ENCODE measurements at places on chromosomes 5 and 9.

DNA sequence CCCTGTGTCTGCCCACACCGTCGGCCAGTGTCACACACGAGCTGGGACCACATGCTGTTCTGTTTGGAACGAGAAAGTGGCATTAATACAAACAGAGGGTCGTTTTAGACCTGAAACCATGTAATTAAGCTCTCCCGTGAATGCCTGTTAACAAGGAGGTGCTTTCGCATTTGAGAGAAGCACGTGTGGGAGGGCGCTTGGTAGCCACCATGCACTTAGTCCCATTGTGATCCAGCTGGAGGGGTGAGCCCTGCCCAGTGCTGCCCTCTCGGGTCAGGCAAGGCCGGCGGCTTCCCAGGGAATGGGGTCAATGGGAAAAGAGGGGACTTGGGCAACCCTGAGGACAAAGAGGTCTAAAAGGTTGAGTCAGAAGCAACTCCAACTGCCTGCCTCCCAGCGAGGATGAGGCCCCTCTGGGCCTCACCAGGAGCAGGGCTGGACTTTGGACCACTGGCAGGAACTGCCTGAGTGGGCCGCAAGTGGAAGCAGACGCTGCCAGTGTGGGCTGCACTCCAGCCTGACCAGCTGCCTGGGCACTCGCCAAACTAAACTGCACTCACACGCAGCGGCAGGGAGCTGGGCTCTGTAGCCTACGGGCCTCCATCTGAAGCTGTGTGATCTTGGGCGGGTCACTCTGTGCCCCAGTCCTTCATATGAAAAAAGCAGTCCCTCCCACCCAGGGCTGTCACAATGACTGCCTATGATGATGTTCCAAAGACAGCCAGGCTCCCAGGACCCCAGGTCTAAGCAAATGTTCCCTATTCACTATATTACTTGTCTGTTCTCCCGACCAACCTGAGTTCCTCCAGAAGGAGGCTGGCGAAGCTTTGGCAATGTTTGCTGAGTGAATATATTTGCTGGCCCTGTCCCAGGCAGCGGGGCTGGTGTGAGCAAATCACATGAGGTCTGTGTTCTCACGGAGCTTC is 195.7 kb downstream of the CDK5RAP2 start:
- DNase-seq: no peak

GRCh38 chr9:99720455-99721050 is 101.1 kb upstream of the NR4A3 start:
- DNase-seq: no peak

DNA sequence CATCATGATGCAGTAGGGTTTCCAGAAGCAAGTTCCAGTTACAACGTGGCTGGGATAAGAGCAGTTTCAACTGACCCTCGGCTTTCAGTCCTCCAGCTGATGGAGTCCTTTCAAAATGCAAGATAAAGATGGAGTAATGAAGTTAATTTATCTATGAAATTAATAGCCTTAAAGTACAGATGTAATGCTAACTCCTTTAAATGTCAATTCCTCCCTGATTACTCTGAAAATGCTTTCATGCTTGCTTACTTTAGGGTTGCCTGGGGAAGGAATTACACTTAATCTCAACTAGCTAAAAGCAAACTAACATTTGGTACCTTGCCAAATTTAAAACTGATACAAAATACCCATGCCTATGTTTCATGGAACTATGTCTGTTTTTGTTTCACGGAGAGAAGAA is 178.4 kb downstream of the KIAA0825 start:
- DNase-seq: no peak

DNA sequence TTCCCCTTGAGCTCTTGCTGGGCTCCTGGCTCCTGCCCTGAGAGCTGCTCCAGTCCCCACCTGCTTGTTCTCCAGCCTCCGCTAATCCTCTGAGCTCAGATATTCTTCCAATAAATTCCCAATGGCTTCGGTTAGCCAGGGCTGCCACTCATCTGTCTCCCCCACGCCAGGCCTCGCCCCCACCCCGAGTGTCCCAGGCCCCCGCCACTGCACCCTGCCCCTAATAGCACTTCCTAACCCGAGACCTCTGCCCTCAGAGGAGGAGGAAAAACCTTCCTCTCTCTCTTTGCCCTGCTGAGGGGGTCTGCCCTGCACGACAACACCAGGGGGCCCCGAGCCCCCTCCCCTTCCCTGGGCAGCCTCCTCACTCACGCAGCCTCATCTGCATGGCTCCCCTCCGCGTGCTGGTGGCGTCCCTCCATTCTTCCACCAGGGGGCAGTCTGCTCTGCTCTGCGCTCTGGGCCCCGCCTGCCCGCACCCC is 5.4 kb upstream of the LCN15 start:
- no peak for DNase-seq

GRCh38 chr5:88881571-88881971 is 1.4 kb downstream of the MEF2C start:
- no peak for DNase-seq

DNA sequence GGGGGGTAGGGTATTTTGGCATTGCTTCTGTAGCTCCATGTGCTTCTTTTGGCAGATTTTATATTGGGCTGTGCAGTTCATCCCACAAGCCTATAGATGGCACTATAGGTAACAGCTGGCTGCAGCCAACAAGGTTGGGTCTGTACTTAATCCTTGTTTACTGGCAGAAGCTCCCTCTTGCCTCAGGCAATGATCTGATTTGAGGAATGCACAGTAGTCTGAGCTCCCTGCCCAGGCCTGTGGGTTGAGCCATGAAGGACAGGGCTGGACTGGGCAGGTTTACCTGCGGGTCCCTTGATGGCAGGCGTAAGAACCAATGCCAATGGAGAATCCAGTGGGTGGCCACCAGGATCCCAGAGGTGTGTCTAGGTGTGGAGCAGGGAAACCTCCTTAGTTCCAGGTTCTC is 11.7 kb upstream of the OR1J2 start:
- DNase-seq: peak; percentile 75

- DNase-seq: no peak
Measured at GRCh38 chr9:83062651-83063527, at the start of gene RASEF. Gene RASEF (minus strand): TSS chr9:83063142. CDS start chr9:83062867, 275 bp downstream.

- peak; percentile 83 for DNase-seq
Measured at GRCh38 chr9:6014670-6015270, 654 bp downstream of the RANBP6 start.

GRCh38 chr9:123957731-123958130 is 27.8 kb upstream of the DENND1A start:
- DNase-seq: no peak

DNA sequence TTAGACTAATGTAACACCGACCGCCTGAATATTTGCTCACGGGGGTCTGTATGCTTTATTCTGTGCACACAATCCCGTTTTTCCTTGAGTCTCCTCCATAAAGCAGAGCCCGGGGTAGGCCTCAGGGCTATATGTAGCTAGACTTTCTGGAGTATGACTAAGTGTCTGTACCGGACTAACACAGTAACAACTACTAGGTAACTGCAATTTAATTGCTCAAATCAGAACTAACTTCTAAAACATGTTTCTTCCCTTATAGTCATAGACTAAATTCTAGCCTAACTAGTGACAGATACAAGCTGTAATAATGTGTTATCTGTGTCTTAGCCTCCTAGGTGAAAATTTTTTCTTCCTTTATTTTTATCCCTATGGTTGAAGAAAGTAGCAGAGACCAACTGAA is 2.1 kb downstream of the REEP5 start:
- DNase-seq: no peak

GRCh38 chr9:101652601-101653175 is 57.9 kb upstream of the PPP3R2 start:
- DNase-seq: no peak

- no peak for DNase-seq
Measured at GRCh38 chr9:846852-847251, 5.4 kb downstream of the DMRT1 start.

DNA sequence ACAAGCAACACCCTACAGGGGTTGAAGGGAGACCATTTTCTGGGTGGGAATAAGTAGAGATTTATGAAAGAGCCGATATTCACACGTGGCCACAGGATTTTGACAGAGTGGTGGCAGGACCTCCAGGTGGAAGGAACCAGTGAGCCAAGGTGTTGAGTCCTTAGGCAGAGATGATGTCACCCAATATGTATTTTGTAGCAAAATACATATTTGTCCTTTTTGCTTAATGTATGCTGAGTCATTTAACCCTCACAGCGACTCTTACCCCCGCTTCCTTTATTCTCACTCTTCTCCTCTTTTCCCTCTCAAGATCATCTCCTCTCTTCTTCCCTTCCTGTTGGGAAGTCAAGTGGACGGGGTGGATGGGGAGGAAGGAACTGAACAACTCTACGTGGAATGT is 215.7 kb upstream of the S1PR3 start:
- no peak for DNase-seq

DNA sequence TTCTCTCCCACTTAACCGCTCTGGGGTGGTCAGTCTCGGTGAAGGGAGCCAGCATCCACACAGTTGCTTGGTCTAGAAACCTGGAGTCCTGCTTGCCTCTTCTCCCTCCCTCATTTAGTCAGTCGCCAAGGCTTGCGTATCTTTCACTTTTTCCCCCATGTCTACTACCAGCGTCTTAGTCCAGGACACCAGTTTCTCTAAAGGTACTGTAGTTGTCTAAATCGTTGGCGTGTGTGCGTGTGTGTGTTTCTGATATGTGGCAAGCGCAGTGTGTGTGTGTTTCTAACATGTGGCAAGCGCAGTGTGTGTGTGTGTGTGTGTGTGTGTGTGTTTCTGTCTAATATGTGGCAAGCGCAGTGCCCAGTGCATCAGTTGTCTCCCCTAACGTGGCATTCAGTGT is 641 bp downstream of the ATP6V1G1 start:
- peak; percentile 21 for DNase-seq
